ENCODE measurements at places on chromosomes 3 and 15.

- no peak for DNase-seq
Measured at GRCh38 chr3:176798680-176799079, 398.6 kb downstream of the TBL1XR1 start.

DNA sequence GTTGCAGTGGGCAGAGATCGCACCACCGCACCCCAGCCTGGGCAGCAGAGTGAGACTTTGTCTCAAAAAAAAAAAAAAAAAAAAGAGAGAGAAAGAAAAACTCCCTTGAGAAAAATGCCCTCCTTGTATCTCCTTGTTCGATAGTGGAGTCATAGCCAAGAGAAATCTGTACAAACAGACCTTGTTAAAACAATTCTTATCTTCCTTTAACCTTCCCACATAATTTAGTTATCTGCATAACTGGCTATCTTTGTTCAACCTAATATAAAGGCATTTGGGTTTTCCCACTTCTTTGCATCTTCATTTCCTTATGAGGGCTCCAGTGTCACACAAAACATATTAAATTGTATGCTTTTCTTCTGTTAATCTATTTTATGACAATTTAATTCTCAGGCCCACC, 65.1 kb upstream of the ATP11B start:
- DNase-seq, result no peak

DNA sequence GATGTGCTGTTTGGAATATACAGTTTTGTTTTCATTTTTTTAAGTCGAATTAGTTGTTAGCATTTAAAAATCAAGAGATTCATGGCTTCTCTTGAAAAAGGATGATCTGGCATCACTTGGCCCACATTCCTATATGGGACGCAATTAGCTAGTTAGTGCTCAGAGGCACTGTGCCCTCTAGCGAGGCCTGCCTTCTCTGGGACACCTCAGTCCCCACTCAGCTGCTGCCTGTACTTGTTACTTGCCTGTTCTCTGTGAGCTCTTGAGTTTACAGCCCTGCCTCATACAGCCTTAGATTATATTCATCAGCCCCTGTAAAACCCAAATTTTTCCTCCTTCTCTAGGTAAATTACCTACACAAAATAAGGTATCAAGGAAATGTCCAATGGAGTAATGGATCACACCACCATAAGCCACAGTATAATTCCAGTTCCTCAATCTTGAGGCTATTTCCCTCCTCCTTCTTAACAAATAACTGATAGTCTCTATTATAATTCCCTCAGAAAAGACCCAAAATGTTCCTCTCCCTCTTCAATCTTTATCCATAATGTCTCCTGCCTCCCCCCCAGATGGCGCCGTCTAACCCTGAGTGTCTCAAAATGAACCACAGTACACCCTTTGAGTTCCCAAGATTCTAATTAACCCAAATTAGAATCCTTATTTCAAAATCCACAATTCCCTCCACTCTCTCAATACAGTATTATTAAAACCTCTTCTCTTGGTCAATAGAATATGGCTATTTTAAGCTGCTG, 2.7 kb downstream of the ZMAT3 start:
- no peak for DNase-seq

- no peak for DNase-seq
Measured at GRCh38 chr3:114552527-114552812, 258.6 kb downstream of the TIGIT start.

DNA sequence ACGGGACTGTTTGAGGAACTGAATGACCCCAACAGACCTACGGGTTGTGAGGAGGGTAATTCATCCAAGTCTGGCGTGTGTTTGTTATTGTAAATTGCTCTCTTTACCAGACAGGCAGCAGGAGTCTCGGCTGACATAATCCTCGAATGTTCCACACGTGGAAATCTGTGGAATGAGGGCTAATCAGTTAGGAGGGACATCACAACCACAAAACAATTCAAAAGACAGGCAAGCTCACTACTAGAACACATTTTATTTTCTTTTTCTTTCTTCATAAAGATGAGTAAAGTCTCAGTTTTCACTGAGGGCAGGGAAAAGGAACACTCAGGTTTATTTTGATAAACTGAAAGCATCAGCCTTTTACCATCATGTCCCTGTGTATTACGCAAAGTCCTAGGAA, 53.8 kb downstream of the GRK7 start:
- DNase-seq, result no peak

DNA sequence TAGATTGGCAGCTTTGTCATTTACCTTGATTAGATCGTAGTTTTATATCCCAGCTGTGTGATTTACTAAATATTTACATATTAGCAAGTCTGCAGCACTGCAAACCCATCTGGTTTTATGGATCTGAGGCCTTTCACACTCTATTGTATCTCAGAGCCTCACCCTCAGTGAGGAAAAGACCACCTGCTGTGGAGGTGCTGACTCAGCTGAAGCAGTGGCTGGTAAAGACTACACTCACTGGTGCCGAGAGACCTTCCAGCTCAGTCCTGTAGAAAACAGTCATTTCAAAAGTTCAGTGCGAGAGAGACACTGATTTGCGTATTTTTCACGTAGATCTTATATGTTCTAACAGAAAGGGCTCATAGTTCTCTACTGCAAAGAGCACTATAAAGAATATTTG, 307.8 kb upstream of the TPM1 start:
- DNase-seq, result no peak

DNA sequence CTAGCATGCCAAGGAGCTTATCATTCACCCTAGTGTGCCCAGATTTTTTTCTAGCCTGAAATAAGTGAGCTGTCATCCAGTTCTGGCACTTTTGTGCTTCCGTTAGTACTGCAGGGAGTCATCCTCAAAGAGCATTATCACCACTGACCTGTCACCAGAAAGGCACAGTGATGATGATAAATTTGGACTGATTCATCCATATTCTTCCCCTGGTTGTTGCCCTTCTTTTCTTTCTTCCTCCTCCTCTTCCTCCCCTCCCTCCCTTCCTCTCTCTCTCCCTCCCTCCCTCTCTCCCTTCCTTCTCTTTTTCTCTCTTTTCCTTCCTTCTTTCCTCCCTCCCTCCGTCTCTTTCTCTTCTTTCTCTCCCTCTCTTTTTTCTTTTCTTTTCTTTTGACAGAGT, 21.3 kb downstream of the SLC35G2 start:
- no peak for DNase-seq

- DNase-seq, result no peak
Measured at GRCh38 chr15:86155551-86155950, 75.9 kb downstream of the AGBL1 start.

DNA sequence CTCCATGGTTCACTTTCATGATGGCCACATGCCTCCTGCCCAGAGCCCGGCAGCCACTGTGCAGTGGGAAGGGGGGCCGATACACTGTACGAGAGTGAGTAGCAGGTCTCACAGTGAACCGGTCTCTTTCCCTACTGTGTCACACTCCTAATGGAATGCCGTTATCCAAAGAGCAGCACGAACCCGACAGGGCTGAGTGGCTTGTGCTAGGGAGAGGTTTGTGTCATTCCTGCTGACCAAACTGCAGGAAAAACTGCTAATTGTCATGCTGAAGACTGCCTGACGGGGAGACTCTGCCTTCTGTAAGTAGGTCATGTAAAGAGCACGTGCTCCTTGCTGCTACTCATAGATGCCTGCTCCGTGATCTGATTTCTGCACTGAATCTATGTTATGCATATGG, 105.1 kb downstream of the ARPP21 start:
- no peak for DNase-seq

- no peak for DNase-seq
Measured at GRCh38 chr3:38731522-38731921, 82.0 kb upstream of the SCN5A start.

DNA sequence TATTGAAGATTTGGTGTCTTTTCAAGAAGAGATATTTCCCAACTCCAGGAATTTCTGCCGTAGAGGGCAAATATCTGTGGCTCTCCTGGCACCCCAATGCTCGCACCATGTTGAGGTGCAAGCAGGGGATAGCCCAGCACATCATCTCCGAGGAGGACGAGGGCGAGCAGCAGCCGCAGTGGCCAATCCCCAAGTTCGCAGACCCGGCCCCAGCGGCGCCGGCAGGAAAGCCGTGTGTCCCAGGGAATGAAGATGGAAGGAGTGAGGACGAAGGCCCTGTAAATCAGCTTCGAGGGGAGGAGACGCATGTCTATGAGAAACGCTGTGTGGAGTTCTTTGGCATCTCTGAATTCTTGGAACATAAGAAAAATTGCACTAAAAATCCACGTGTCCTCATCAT, 213.4 kb upstream of the UBE2E2 start:
- DNase-seq, result no peak

DNA sequence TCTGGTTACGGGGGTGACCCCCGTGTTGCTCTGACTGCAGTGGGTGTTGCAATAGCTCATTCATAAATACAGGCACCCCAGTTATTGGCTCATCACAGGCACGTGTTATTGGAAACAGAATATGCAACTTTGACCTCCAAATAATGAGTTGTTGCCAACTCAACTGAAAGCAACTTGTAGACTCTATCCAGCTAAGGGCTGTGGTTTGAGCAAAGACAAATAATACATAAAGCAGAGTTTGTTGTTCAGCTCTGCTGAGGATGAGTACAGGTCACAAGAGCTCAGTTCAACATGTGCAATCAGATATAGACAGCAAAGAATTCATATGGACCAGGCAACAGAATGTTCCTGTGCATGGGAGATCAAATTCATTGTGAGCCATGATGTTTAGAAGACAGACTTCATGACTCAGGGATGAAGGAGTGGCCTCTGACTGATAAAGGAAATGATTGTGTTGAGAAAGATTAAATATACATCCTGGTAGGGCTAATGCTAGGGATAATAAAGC, 87.6 kb upstream of the LRIG1 start:
- no peak for DNase-seq

DNA sequence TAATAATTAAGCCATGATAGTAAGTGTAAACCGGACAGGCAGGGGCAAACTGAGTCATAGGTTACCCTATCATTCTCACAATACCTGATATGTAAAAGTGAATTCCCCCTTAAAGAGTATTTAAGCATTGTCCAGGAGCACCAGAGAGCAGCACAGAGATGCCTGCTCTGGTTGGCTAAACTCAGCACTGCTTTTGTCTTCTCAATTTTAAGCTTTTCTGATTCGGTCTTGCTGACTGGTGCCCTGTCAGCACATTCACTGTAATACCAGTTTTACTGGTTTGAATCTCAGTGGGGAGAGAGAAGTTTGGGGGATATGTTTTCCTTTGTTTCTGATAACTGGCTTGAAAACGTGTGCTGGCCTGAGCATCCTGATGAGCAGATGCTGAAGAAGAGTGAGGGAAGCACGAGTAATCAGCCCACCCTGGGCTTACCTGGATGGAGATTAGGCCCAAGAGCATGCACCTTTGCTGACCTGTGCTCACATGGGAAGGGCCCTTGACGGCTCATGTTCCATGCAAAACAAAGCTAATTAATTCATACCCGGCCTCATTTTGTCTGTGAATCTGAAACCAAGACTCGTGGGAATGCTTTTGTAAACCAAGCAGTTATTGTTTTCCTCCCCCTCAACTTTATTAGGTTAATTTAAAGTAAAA, 208.5 kb upstream of the MRPL3 start:
- no peak for DNase-seq

DNA sequence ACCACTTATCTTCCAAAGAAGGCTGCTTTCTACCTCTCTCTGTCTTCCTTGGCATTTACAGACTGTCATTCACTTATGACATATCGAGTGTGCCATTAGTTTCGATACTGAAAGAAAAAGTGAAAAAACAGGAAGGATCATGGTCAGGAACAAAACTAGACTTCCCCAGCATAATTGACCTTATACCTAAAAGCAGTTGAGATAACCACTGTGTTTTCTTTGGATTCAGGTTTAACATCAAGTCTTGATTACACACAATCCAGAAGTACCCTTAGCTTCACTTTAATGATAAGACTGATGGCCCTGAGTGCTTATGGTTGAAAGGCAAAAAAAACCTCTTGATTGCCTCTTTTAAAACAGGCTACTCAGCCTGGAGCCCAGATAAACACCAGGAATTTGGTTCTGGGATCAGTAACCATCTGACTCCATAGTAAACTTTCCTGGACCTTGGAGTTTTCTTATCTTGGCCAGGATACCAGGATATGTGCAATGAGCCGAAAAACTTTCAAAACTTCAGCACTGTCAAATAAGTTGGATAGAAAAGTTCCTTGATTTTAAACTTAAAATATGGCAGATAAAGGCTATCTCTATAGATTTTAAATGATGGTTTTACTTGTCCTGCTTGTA, 5.0 kb upstream of the UACA start:
- no peak for DNase-seq

GRCh38 chr3:177724020-177724638, 526.8 kb upstream of the TBL1XR1 start:
- peak; percentile 33 for DNase-seq

GRCh38 chr3:79368403-79368802, 399.4 kb downstream of the ROBO1 start:
- DNase-seq, result no peak

GRCh38 chr3:119918992-119919933, 137.4 kb downstream of the NR1I2 start:
- no peak for DNase-seq

DNA sequence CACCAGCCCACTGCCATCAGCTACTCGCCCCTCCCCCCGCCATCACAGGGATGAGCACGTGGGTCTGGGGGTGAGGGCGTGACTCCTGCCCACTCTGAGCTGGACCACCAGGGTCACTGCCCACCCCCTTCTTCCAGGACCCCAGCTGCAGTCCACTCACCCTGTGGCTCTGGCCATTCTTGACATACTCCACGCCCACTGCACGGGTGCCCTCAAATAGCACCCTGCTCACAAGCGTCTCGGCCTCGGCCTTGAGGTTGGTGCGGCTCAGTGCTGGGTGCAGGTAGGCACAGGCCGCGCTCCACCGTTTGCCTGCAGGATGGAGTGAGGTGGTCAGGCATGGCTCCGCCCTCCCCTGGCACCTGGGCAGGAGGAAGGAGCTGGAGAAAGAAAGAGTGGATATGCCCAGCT, 23.9 kb downstream of the CHDH start:
- DNase-seq, result no peak
